NCI-H2171 (cell line): ENCODE measurements at places on chromosomes 12 and 14.
A peak's percentile ranks its signal among the peaks of the same experiment; 100 is the strongest.

- DNase-seq = no peak
Measured at GRCh38 chr12:1305063-1305434, 289.3 kb downstream of the FBXL14 start.

GRCh38 chr14:39265033-39265432, 31.3 kb downstream of the MIA2 start:
- DNase-seq = no peak

DNA sequence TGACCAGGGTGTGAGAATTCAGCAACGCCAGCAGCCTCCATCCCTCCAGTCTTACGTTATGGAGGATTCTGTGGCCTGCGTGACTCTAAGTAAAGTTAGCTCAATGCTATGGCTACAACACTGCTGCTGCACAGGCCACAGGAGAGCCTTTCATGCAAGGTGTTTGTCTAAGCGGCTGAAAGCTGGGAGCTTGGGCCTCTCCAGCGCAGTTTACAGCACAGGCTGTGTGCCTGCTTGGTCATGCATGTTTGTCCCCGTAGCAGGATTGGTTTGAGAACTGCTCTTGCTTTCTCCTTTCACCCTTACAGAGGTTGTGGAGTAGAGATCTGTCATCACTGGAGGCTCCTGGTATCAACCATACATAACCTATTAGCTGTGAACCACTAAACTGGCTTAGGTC, 113.1 kb upstream of the TMCC3 start:
- DNase-seq = no peak

- no peak for DNase-seq
Measured at GRCh38 chr14:88987516-88987915, 163.1 kb downstream of the TTC8 start.

DNA sequence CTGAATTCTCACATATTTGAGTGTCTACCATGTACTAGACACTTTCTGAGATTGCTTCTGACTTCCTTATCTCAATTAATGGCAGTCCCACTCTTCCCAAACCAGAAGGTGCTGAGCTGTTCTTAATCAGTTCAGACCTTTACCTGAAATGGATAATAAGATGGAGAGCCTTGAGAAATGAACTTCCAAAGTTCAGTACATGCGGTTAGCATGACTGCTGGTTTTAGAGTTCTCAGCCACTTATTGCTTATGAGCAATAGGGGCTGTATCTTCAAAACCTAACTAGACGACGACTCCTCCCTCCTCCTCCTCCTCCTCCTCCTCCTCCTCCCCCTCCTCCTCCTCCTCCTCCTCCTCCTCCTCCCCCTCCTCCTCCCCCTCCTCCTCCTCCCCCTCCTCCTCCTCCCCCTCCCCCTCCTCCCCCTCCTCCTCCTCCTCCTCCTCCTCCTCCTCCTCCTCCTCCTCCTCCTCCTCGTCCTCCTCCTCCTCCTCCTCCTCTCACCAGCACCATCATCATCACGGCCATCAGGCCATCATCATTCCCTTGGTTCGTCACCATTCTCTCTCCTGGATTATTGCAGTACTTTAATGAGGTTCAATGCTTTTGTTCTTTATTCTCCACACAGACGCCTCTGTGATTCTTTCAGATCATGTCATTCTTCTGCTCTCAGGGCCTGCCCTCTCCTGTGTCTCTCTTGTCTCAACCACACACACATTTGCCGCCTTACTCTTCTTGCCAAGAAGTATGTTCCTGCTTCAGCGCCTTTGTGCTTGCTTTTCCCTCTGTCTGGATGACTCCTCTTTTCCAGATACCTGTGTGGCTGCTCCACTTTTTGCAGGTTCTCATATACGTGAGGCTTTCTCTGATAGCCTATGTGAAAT, 2.7 kb downstream of the PCNX1 start:
- DNase-seq = no peak

- no peak for DNase-seq
Measured at GRCh38 chr14:75401361-75401760, 26.5 kb upstream of the JDP2 start.

- peak; percentile 13 for DNase-seq
Measured at GRCh38 chr14:60655119-60655897, 6.0 kb upstream of the SIX1 start.

DNA sequence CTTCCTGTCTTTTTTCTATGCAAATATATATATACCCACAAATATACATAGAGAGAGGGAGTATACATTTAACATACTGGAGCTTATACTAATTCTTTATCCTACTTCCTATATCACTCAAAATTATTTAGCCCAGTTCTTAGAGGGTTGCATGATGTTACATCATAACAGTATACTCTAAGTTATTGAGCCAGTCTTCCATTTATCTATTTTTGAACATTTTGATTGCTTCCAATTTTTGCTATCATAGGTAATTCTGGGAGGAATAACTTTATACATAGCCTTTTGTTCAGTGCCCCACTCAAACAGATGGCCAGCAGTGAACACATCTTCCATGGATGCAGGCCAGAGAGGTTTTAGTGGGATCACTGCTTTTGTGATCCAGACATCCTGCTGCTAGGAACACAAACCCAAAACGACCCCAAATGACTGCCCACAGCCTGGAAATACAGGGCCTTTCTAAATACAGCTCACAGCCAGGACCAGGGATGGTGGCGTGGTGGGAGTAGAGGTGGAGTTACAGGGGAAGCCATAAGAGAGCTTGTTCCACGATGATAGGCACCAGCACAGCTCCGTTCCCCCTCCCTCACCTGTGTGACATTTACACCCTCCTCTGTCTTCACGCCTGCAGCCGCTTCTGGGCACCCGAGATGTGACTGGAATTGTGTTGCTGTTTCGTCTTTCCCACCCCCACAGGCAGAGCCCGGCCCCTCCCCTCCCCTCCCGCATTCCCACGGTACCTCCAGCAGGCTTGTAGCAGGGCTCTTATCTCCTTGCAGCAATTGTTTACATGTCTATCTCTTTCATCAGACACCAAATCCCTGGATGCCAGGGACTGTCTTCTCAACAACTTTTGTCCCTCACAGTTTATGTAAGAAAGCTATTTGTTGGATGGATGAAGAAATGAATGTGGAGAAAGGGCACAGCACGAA, 30.7 kb upstream of the HDAC7 start:
- no peak for DNase-seq

- no peak for DNase-seq
Measured at GRCh38 chr14:54942913-54943312, 40.3 kb upstream of the GCH1 start.

GRCh38 chr12:1794440-1795090, 25.8 kb upstream of the LRTM2 start:
- DNase-seq = no peak

DNA sequence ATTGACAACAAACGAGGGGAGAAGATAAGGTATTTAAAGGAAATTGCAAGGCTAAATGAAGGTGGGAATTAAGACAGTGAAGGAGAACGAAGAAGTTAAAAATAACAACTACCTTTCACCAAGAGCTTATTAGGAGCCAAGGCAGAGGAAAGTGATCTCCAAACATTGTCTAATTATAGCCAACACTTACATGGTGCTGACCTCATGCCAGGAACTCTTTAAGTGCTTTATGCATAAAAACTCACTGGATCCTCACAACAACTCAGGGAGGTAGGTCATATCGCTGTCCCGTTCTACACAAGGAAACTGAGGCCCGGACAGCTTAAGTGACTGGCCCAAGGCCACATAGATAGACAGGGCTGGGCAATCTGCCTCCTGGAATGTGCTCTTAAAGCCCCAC, 19.5 kb downstream of the TAMALIN start:
- no peak for DNase-seq
